ENCODE measurements at places on chromosomes 1 and 21. TPM values are rescaled to one million over a fixed set of nuclear protein-coding genes. Genes with fewer than 3 reads are reported as not detected.

CCDC181 gene
- total RNA-seq, result 5.7 TPM

DNA sequence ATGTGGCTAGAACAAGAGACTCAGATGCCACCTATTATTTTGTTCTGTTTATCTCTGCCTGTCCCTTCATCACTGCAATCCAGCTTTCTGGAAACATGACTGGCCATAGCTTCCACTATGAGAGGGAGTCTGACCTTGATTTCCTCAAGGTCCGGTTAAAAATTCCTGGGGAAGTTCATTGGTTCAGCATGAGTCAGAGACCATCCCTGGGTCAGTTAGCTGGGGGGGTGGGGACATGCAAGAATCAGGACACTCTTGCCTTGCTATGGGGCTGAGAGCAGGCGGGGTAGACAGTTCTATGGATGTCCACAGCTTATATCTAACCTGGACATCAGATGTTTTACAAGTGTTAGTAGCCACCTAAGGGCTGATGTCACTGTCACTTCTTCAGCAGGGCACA lies 81.1 kb downstream of the TENT5C start:
- DNase-seq, result no peak

GRCh38 chr1:118217141-118217838 lies 32.3 kb upstream of the SPAG17 start:
- peak; percentile 18 for DNase-seq

DNA sequence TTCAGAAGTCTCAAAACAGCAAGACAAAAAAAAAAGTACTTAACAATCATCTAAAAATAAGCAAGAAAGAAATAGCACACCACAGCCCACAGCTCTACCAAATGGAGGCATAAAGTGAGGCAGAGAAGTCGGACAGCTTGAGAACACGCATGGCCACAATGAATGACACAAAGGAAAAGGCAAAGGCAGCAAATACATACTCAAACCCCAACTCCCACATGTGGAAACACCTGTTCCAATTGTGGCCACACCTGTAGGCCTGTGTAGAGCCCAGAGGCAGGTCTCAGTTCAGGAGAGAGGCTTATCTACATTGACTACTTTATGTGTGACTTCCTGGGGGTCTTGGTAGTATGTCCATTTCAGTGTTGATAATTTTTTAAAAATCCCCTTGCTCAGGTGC lies 543.5 kb downstream of the LMO4 start:
- DNase-seq, result no peak

GRCh38 chr1:241590719-241591118 lies 49.5 kb downstream of the CHML start:
- DNase-seq, result no peak

C4BPA gene
- total RNA-seq, result 158 TPM

- DNase-seq, result no peak
Measured at GRCh38 chr1:41397753-41398330, 36.6 kb downstream of the FOXO6 start.

DNA sequence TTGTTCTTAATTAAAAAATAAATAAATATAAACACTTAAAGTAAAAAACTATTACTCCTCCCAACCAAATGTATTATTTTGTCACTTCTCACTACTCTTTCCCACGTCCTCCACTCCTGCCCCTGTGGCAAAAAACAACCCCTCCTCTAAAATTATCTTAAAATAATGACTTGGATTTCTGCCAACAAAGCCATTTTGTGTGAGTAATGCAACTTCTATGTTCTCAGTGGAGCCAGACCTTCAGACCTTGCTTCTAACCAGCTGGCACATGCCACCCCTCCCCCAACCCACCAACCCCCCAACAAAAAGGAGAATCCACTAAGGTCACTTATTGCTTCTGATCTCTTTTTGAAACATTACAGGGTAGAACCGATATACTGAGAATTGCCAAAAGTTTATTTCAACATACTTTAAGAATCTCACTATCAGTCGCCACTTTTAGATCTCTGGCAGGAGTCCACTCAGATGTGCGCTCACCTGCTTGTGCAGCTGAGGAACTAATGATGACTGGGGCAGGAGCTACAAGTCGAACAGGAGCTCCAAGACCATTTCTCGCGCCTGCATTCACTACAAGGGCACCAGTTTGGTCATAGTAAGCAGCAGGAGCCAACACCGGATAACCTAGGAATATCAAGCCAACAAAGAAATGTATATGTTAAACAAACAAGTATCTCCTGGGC lies 58.3 kb upstream of the SDC3 start:
- no peak for DNase-seq

- DNase-seq, result no peak
Measured at GRCh38 chr1:1306070-1306660, 1.6 kb downstream of the ACAP3 start.

GRCh38 chr1:62998845-62999649 lies 215.1 kb downstream of the ATG4C start:
- DNase-seq, result no peak

GRCh38 chr1:182259968-182260367 lies 131.6 kb downstream of the GLUL start:
- no peak for DNase-seq

GJA8 gene
- total RNA-seq, result not detected

GRCh38 chr21:31363720-31364119 lies 19.7 kb upstream of the TIAM1 start:
- DNase-seq, result no peak

- no peak for DNase-seq
Measured at GRCh38 chr1:72371259-72372035, 89.1 kb upstream of the NEGR1 start.

GRCh38 chr1:177934927-177935326 lies 34.9 kb downstream of the SEC16B start:
- DNase-seq, result no peak

FCGR3A gene
- total RNA-seq, result 110 TPM

GRCh38 chr1:147753081-147753480 lies 7.3 kb downstream of the GJA5 start:
- peak; percentile 93 for DNase-seq

COL11A1 gene
- 7.5 TPM for total RNA-seq

CCDC185 gene
- not detected for total RNA-seq

DNA sequence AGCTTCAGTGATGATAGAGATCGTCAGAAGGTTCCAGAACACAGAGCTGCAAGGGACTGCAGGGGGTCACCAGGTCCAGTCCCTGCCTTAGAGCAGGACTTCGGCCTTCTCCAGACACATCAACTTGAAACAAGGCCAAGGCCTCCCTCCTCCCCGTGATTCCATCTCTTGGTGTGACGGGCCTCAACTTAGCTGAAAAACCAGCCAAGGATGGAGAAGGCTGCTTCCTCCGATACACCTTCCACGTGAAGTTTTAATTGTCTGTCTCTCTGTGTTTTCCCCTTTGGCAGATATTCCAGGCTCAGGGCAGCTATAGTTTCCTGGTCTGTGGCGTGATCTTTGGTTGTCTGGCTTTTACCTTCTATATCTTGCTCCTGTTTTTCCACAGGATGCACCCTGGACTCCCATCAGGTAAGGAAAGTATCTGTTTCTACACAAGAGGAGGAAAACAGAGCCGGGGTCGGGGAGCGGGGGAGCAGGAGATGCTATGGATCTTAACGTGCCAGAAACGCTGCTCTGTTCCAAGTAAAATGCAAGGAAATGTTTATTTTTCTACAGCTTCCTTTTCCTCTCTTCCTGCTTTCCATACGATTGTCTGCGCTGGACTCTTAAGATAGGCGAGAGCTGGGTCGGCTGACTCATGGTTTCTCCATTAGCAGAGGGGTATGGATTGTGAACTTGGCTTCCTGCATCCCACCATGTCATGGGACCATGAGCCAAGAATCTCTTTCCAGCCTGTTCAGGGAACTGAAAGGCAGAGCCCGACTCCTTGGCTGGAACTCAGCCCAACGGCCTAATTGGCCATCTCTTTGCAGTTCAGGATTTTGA lies 32.8 kb downstream of the ELK4 start:
- peak; percentile 99 for DNase-seq

DNA sequence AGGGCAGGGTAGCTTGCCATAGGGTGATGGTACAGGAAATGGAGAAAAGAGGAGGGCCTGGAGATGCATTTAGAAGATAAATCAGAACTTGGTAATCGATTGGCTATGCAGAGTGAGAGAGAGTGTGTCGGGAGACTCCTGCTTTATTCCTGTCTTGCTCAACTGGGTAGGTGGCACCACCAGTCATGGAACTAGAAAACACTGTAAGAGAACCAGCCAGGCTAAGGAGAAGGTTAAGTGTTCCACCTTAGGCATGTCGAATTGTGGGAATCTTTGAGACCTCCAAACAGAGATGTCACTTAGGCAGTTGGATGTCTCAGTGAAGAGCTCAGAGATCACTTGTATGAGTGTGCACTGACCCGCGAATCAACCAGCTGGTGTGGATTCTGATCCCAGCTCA lies 28.7 kb upstream of the RD3 start:
- no peak for DNase-seq

DNA sequence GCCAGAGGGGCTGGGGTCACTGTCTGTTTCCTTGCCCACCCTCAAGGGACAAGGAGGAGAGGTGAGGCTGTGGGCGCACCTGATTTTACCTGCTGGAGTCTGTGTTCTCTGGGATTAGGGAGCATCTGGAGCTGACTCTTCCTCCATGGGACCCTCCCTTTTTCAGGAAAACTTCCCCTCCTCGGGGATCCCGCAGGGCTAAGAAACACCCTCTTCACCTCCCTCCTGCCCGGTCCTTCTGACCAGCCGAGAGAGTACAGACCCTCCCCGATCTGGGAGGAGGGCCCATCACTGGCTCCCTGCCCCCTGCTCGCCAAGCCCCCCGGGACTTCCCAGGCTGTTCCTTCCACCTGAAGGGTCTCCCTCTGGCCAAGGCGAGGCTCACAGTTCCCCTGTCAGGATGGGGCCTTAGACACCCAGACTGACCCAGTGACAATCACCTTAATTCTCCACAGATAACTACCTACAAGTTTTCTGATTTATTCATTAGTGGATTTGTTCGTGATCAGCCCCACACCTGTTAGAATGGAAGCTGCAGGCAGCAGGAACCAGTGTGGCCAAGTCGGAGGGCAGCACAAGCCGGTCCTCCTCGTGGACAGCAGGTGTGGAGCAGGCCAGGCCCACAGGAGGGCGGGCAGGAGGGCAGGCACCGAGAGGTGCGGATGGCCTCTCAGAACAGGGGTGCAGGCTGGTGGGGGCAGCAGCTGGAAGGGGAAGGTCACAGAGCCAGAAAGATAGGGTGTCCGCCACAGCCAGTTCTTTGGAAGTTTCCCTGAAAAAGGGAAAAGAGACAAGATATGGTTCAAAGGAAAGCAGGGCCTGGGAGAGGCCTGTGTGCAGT lies 15.9 kb upstream of the SAMD11 start:
- no peak for DNase-seq

DNA sequence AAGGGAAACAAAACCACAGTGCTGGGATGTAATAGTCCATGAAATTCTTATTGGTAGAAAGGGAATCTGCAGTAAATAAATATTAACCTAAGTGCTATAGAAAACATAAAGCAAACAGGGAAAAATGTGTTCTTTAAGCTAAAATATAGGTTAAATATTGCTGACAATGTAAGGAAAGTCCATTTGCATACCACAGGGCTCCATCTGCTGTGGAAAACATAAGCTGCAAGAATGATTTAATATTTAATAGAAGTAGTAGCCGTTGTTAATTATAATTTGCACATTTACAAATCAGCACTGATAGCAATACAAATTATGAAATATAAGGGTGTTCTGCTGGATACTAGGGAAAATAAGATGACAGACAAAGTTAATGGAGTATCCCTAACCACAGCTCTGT lies 444.9 kb upstream of the PKN2 start:
- peak; percentile 44 for DNase-seq

- no peak for DNase-seq
Measured at GRCh38 chr1:201062511-201063091, 39.1 kb upstream of the KIF21B start.

NGF gene
- total RNA-seq, result 0.52 TPM

CFHR1 gene
- 0.82 TPM for total RNA-seq

GRCh38 chr1:31714442-31715086 lies 10.7 kb upstream of the COL16A1 start:
- no peak for DNase-seq

DNA sequence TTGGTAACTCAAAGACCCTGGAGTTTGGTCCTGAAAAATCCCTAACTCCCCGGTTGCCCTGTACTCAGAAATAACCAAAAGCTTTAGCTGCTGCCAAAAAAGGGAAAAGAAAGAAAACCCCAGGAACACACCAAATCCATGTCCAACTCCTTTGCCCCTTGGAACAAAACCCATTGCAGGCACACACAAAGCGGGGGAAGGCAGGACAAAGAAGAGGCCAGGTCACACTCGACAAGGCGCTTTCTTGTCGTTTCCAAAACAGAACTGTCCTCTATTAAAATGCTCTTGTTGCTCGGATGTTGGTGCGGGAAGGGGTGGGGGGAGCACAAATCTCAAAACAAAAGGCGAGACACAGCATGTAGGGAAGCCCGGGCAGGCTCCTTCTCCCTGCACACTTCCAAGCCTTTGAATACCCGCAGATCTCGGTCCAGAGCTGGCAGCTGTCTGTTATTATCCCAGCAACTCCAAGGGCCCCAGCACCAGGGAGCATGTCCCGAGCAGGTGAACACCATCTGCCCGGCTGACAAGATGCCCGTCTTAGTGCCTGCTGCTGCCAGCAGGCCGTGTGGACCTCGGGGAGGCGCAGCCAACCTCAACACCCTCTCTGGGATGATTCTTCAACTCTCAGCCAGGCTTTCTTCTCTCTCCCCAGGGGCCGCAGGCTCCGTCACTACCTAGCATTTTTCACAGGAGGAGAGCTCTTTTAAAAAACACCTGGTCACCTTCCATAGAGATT lies 96.4 kb downstream of the SSBP3 start:
- peak; percentile 8 for DNase-seq

RNU1-1 gene
- total RNA-seq, result under 0.01 TPM

CNIH4 gene
- 27.8 TPM for total RNA-seq

DNA sequence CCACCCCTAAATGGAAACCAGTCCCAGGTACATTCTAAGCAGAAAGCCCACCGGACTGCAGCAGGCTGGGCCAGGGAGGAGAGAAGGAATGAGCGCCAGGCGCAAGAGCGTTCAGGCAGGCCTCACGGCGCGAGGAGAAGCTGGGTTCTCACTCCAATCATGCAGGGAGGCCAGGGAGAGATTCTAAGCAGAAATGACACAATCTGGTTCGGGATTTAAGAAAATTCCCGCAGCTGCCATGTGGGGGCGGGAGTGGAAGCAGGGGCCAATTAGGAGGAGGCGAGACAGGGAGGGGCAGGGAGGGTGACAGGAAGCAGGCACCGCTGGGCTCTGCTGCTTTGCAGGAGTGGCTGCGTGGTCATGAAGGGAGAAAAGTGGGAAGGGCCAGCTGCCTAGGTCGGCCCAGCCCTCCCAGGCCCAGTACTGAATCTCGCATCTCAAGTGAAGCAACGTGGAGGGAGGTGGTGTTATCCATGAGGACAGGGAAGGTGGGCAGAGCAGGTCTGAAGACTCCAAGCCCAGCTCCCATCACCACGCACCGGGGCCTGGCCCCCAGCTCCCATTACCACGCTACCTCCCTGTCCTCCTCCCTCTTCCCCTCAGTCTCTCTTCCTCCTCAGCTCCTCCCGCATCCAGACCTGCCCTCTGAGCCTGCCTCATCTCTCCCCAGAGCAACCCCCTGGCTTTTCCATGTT lies 11.8 kb downstream of the NPHP4 start:
- DNase-seq, result no peak

ZBTB7B gene
- 83.3 TPM for total RNA-seq

- DNase-seq, result peak; percentile 77
Measured at GRCh38 chr21:37916310-37917051, at the start of gene KCNJ6. TSS of gene KCNJ6 (minus strand) at chr21:37916457. CDS start at chr21:37840682, 75,775 bp downstream.
